Stimulated activated CD4-positive, alpha-beta T cell treated with anti-CD3 and anti-CD28 coated beads, Interleukin-1b, Interleukin-23, amount 100 ng/mL, for 24 hours (primary cell): ENCODE measurements at places on chromosomes 16 and 17.

DNA sequence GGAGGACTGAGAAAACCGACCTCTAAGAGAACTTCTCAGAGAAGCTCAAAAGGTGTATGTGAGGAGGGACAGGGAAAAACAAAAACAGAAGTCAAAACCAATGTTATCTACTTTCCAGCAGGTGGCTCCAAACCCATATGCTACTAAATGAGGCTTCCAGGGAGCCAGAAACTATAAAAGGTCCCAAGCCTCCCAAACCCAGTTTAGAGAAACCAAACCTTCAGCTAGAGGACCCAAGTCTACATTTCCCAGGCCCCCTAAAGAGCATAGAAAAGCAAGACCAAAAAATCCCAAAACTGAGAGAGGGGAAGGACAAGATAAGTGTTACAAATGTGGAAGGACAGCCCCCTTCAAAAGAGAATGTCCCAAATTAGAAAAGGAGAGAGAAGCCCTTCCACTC, 3.7 kb downstream of the HPR start:
- DNase-seq: no peak

DNA sequence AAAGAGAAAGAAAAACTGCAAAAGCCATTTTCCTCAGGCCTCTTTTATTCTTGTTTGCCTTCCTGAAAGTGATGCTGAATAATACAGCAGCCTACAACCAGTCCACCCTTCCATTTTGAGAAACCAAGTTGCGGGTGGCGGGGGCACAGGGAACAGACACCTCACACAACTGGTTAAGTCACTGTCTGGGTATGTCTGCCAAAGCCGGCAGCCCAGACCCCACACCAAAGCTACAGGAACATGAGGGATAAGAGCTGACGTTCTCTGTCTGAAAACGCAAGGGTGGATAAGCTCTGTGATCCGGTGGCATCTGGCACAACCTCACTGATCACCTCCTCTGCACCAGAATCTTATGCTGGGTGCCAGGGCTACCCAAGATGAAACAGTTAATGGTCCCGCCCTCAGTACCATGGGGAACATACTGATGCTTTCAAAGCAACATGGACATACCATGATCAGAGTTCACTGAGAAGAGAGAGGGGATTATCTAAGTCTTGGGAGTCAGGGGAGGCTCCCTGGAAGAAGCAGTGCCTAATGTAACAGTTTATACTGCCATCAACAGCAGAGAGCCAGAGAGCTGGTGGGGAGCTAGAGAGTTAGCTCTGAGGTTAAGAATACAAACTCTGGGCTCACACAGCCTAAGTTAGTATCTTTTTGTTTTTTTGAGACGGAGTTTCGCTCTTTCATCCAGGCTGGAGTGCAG, 53.5 kb downstream of the ERCC4 start:
- DNase-seq: no peak

- no peak for DNase-seq
These were observed 24.5 kb upstream of the RASD1 start for GRCh38 chr17:17520599-17521232.

- peak; percentile 25 for DNase-seq
These were observed 790 bp downstream of the CRHR1 start for GRCh38 chr17:45784741-45785479.

DNA sequence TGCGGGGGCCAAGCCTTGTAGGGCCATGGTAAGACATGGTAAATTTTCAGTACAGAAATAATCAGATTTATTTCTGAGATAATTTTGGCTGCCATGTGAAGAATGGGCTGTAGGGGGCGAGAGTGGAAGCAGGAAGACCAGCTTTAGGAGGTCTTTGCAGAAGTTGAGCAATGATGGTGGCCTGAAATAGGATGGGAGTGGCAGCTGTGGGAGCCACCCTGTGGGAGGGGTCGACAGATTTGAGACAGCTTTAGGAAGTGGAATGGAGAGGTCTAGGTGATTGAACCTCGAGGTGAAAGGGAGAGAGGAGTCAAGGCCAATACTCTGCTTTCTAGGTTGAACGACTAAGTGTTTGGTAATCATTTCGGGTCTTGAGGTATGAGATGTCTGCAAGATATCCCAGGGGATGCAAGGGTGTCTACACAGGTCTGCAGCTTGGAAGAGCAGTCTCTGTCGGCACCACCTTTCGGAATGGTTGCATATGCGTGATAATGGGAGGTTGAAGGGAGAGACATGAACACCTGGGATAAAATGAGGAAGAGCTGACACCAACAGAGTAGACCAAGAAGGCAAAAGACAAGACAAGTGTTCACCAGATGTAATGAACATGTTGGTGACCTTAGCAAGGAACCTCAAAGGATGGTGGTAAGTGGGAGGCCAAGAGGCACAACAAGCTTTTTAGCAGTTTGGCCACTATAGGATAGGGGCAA, 4.2 kb upstream of the ATXN7L3 start:
- peak; percentile 49 for DNase-seq

- DNase-seq: no peak
These were observed 46.6 kb downstream of the PLD6 start for GRCh38 chr17:17159571-17159970.

DNA sequence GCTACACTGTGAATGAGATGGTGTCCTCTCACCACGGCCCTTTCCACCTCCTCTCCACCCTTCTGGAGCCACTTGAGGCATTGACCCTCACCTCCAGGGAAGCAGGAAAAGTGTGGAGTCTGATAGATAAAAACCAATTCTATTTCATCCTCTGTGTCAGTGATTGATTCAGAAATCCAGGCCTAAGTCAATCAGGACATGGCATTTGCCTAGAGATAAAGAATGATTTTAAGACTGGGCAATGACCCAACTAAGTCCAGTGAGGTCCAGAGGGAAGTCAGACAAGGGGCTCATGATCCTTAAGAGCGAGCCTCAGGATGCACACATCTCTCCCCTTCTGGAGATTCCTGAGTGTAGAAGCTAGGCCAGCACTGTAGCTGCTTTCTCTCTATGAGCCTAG, 41.1 kb upstream of the TNRC6A start:
- DNase-seq: no peak

- DNase-seq: no peak
These were observed 7.5 kb upstream of the ALKBH5 start for GRCh38 chr17:18176176-18176575.

DNA sequence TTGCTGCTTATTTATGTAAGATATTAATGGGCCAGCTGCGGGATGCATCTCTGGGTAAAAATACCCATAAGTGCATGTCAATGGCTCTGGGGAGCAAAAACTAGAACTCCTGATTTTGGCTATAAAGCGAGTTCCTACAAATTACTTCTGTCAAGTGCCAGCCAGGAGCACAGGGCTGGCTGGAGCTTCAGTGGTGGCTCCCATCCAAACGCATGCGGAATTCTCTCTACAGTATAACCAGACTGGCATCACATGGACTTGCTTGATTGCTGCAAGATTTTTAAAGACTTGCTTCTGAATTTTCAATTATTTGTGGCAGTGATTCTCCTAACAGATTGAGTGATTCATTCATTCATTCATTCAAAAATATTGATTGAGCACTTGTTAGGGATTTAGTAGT, 260.9 kb downstream of the PHKB start:
- DNase-seq: no peak

- no peak for DNase-seq
These were observed 772 bp upstream of the NUP93 start for GRCh38 chr16:56728980-56729734.

DNA sequence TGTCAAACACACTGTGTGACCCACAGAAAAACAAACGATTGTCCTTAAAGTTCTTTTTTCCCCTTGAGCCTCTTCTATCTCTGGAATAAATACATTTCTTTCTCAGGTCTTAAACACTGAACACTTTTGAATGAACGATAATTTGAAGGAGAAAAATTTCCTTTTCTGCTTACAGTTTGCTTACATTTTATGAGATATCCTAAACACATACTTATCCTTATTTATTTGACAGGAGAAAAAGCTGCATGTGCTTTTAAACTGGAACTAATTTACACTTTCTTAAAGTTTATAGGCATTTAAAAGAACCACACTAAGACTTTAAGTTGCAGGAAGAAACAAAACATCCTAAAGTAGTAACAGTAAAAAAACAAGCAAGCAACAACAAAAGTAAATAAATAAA, 4.7 kb upstream of the IGF2BP1 start:
- DNase-seq: no peak

- DNase-seq: no peak
These were observed 20.8 kb upstream of the PEMT start for GRCh38 chr17:17612085-17613022.
